ENCODE measurements at places on chromosomes 1 and 21. TPM values are rescaled to one million over a fixed set of nuclear protein-coding genes. Genes with fewer than 3 reads are reported as not detected.
A peak's percentile ranks its signal among the peaks of the same experiment; 100 is the strongest.

The ADGRL4 gene
- not detected for total RNA-seq

The MMEL1 gene
- total RNA-seq, result 3.7 TPM

GRCh38 chr1:233518344-233518743 is 95.6 kb upstream of the KCNK1 start:
- DNase-seq, result peak; percentile 30
- H3K4me3 ChIP-seq, result no peak overlapping the region
- no peaks in the 10 kb centered on the region for H3K27me3 ChIP-seq

DNA sequence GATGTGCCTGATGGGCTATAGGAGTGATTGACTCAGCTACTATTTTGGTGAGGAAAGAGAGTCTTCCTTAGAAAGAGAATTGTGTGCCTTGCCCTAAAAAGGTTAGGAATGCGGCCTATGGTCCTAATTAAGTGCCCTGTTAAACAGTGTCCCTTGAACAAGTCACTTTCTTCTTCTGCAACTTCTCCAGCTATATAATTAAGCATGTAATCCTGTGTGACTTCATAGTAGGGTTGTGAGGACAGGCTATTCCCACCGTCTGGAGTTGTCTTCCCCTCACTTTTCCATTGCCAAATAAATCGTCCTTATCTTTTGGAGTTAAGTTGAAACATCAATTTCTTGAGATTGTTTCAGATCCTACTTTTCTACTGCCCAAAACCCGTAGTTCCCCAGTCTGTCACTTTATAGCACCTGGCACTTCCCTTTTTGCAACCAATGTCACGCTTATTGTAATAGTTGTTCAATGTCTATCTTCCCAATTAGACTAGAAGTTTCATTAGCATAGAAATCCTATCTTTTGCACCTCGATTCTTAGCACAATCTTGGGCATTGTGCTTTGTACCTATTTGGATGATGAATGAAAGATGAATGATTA is 27.6 kb upstream of the SLC16A1 start:
- H3K4me3 ChIP-seq, result no peak overlapping the region
- no peak for DNase-seq
- H3K36me3 ChIP-seq, result no peaks in the 10 kb centered on the region

- peak; percentile 93 for DNase-seq
- peaks cover 22% of the 10 kb centered on the region for H3K4me1 ChIP-seq
- peaks cover 16% of the 10 kb centered on the region for H3K27me3 ChIP-seq
- H3K36me3 ChIP-seq, result no peaks in the 10 kb centered on the region
- H3K27ac ChIP-seq, result no peak within 1 kb of the TSS
- peak within 1 kb of the TSS; percentile 73 for H3K4me3 ChIP-seq
Measured at GRCh38 chr1:2049718-2050431, at the start of gene PRKCZ. TSS of gene PRKCZ (plus strand) at chr1:2050411. CDS start at chr1:2050631, 220 bp downstream.

GRCh38 chr1:212754193-212754592 is 37.4 kb downstream of the NSL1 start:
- DNase-seq, result no peak
- H3K36me3 ChIP-seq, result peaks cover 4% of the 10 kb centered on the region
- H3K4me3 ChIP-seq, result peak overlapping the region; percentile 23
- peaks cover 38% of the 10 kb centered on the region for H3K4me1 ChIP-seq
- H3K27me3 ChIP-seq, result no peaks in the 10 kb centered on the region
- peak overlapping the region; percentile 28 for H3K27ac ChIP-seq

DNA sequence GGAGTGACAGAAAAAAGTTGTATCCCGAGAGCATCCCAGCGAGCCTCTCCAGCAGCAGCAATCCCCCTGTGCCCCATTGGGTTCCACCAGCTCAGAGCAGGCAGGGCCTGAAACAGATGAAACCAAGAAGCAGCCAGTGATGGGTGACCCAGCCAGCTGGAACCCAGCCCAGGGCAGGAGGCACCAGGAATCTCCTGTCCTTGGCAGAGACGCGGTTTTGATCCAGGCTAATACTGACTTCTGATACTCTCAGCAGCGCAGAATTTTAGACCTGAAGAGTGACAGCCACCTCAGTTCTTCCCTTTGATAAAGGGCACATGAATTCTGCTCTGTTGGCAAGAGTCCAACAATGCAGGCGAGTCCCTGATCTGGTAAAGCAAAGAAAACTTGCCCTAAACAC is 11.4 kb upstream of the OLIG1 start:
- H3K4me1 ChIP-seq, result peaks cover 13% of the 10 kb centered on the region
- DNase-seq, result no peak
- H3K4me3 ChIP-seq, result no peak overlapping the region
- H3K27ac ChIP-seq, result no peak overlapping the region
- no peaks in the 10 kb centered on the region for H3K36me3 ChIP-seq
